Stimulated activated CD8-positive, alpha-beta memory T cell treated with anti-CD3 and anti-CD28 coated beads, Interleukin-7, amount 100 ng/mL, for 48 hours (primary cell): ENCODE measurements at places on chromosomes 6 and 20.

DNA sequence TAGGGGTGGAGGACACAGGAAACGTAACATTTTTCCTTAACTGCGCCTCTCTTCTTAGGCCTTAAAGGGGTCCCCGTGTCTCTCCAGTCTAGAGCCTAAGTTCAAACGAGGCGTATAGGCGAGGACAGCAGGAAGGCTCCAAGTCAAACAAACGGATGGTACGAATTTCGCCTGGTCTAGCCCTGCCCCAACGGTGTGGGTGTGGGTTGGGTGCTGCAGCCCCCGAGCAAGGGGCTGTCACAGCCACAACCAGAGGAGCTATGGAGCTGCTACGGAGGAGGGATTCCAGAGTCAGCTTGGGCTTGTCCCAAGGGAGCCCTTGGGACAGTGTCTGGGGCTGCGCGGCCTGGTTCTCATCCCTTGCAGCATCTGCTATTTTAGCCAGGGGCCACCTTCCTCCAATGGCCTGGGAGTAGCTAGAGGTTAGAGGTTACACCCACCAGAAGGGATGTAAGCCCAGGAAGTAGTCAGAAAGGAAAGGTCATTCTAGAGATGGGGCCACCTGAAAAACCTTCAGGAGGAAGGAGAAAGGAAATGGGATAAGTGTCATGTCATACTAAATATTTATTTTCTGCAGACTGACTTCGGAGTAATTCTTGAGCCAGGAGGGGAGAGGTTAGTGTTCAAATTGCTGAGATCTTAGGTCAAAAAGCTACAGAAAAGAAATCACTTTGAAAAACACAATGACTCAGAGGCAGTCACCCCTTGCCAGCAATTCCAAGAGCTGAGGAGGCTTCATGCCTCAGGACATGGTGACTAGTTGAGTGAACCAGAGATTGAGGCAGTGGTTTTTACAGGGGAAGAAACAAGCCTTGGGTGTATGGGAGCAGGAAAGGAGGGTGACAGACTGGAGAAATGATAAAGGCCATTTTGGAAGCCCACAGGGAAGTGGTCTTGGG, 21.7 kb downstream of the VPS52 start:
- DNase-seq = no peak

DNA sequence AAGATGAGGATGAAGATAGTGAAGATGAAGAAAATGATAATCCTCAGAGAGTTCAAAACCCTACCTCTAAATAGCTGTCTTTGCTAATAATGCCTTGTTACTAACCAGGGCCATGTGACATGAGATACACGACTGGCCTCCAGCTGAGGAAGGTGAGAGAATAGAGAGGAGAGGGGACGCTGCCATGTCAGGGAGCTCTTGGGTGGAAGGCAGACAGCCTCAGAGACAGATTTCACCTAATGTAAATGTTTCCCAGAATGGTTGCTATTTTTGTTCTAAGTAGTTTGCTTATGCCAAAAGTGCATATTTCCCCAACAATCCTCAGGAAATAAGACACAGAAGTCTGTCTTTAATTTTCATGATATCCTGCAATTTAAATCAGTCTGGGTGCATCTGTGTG, 138.4 kb downstream of the ELOVL4 start:
- DNase-seq = no peak

DNA sequence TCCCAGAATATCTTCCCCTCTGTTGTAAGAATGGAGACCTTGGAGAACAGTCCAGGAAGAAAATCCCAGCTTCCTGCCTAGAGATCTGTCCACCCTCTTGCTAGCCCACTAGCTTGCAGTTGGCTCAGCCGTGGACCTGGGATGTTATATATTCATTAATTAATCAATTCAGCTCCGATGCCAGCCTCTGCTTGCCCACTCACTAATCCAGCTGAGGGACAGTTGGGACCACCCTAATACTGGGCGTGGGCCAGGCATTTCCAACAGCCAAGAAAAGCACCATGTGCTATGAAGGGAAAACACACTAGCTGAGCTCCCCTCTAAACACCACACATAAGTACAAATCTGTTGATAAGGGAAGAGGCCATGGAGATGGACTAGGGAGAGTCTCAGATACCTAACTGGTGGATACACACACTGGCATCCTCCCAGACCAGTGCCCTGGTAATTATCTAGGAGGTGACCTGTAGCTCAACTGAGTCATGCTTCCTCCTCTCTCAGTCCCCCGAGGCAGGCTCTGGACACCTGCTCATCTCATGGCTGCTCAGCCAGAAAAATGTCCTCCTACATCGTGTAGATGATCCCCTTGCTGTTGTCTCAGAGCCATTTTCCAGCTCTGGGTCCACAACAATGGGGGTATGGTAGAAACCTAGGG, 78.9 kb downstream of the ANKRD60 start:
- DNase-seq = no peak

GRCh38 chr20:35042268-35042667, 50.3 kb downstream of the TRPC4AP start:
- no peak for DNase-seq

DNA sequence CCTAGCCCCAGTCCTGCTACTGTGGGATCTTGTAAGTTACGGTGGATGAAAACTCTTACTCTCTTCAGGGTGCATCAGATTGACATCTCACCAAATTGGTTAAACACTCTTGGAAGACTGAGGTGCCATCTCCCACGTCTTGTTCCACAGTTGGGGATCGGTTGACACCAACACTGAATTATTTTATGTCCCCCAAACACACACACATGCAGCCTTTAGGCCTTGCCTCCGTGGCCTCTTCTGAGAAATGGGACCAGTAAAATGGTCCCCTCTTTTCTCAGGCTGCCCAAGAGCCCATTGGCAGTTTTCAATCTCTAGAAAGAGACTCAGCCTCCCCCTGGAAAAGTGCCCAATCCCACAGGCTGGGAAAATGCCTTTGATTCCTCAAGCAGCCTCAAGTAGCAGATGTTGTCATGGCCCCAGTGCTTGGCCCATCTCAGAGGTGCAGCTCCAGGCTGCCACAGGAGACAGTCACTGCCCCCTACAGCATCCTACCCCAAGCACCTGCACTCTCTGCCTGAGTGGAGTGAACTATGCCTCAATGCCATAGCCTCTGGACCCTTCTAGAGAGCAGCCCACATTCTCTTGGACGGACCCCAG, 163.9 kb downstream of the ANKRD60 start:
- DNase-seq = no peak

DNA sequence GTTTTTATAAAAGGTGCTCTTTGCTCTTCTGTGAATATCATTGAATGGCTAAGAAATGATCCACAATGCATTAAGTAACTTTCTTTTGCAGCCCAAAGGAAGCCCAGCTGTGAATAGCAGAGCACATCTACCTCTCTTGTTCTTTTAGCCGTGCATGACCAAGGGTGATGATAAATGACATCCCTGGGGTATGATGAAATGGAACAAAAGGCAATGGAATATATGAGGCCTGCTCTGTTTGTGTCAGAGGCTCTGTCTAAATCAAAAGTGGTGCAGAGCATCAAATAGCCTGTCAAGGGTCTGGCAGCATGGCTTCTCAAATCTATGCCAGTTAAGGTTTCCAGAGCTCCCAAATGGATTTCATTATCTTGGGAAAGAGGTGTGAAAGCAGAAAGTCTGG, 362.6 kb upstream of the RNF217 start:
- DNase-seq = no peak

- no peak for DNase-seq
These were observed 63.7 kb upstream of the SLC22A23 start for GRCh38 chr6:3520281-3521230.

DNA sequence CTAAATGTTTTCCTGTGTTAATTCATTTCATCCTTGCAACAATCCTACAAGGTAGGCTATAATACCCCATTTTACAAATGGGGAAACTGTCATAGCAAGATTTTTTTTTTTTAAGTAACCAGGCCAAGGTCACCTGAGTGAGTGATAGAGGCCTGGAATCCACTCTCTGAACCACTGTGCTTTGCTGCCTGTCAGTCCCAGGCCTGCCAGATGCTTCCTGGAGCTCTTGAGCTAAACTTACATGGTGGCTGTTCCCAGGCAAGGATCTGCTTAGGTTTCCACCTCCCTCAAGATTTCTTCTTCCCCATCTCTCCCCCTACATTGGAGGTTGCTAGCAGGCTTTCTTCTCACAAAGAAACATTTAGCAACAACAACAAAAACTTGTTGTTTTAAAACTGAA, 32.7 kb upstream of the RNF8 start:
- no peak for DNase-seq

- no peak for DNase-seq
These were observed 73.9 kb downstream of the GFOD1 start for GRCh38 chr6:13413466-13413862.

GRCh38 chr6:170203212-170203611, 87.7 kb downstream of the DLL1 start:
- DNase-seq = no peak

DNA sequence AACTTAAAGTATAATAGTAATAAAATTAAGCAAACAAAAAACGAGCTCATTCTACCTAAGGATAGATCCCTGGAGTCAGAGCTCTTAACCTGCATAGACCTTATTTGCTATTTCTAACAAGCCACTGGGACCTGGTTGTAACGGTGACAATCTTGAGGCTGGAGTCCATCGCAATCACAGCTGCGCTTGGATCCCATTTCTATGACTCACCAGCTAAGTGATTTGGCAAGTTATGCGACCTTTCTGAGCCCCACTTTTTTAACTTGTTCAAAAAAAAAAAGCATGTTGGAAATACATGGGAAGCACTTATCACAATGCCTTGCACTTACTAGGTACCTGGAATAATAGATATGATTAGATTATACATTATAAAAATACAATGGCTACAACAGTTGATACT, 389.5 kb upstream of the CDH4 start:
- no peak for DNase-seq

GRCh38 chr20:51265361-51265760, 242.5 kb upstream of the KCNG1 start:
- no peak for DNase-seq
